ENCODE measurements at places on chromosomes 3 and 15.

DNA sequence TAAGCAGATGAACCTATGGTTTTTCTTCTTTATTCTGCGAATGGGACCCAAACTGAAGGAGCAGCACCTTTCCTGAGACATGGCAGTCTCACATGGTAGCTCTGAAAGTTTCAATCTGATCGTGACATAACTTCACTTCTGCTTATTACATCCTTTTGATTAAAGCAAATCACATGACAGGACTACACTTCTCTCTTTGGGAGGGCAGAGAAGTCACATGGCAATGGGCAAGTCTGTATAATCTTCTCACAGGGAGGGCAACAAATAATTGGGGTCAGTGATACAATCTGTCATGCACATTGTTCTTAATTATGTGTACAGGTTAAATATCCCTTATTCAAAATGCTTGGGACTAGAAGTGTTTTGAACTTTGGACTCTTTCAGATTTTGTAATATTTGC, 21.6 kb downstream of the NCBP2 start:
- DNase-seq = peak; percentile 52

DNA sequence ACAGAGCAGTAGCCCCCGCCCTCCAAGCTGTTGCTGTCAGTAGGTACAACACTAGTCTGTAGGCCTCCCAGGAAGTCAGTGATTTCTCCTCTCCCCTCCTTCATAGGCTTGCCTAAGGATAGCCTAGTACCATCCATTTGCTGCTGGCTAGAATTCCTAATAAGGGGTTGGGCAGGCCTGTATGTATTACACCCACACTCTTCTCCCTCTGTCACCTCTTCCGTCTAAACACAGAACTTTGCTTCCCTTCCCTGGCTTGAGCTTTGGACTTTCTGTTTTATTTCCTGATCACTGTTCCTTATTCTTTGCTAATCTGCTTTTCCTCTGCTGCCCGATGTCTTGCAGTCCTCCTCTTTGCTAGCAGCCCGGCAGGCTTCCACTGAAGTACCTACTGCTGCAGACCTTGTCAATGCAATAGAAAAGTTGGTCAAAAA, 93.4 kb upstream of the UMPS start:
- peak; percentile 61 for DNase-seq

GRCh38 chr15:33055962-33056361, 138.6 kb downstream of the FMN1 start:
- DNase-seq = no peak

DNA sequence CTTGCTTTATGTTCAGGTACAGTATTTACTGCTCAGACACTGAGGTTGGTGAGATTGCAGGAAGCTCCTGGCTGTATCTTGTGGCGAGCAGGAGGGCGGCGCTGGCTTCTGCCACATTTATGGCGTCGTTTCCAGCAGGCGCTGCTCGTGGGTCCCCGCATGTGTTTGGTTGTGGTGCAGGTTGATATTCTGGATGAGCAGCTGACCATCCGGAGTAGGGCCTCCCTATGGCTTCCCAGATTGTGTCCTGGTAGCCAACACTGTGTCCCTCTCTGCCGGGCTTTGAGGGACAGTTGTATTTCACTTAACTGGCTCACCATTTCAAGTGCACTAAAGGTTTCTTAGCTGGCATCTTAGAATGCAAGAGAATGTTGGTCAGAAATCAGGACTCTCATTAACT, 386.5 kb upstream of the TPM1 start:
- no peak for DNase-seq

GRCh38 chr15:48710952-48711495, 65.5 kb upstream of the FBN1 start:
- DNase-seq = no peak

GRCh38 chr3:64047787-64048186, 24.5 kb upstream of the PSMD6 start:
- peak; percentile 8 for DNase-seq
